ENCODE measurements at places on chromosomes 4 and X.
A peak's percentile ranks its signal among the peaks of the same experiment; 100 is the strongest.

DNA sequence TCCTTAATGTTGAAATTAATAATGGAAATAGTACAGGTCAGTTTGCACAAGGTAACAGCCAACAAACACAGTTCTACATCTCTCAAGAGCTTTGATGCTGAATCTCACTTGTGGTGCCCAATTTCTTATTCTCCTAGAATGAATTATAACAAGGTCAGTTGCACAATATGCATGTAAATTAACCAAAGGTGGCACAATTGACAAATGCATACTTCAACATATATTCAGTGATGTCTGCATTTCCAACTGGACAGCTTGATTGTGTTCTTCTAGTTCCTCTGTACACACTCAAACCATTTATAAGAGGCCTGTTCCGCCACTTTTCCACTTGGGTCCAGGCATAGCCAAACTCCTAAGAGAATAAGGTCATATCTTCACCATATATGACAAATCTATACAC lies 210.3 kb upstream of the EPHA5 start:
- DNase-seq = no peak

- peak; percentile 76 for DNase-seq
These were observed 770 bp downstream of the SMAD1 start for GRCh38 chr4:145482209-145483037.

DNA sequence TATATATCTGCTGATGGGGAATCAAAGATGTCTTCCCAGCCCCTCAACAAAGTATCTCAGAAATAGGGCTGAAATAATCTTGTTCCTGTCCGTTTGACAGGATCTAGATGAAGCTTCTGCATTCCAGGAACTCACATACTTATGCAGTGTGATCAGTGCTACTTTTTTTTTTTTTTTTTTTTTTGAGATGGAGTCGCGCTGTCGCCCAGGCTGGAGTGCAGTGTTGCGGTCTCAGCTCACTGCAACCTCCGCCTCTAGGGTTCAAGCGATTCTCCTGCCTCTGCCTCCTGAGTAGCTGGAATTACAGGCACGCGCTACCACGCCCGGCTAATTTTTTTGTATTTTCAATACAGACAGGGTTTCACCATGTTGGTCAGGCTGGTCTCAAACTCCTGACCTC lies 36.4 kb downstream of the DHX15 start:
- DNase-seq = no peak

DNA sequence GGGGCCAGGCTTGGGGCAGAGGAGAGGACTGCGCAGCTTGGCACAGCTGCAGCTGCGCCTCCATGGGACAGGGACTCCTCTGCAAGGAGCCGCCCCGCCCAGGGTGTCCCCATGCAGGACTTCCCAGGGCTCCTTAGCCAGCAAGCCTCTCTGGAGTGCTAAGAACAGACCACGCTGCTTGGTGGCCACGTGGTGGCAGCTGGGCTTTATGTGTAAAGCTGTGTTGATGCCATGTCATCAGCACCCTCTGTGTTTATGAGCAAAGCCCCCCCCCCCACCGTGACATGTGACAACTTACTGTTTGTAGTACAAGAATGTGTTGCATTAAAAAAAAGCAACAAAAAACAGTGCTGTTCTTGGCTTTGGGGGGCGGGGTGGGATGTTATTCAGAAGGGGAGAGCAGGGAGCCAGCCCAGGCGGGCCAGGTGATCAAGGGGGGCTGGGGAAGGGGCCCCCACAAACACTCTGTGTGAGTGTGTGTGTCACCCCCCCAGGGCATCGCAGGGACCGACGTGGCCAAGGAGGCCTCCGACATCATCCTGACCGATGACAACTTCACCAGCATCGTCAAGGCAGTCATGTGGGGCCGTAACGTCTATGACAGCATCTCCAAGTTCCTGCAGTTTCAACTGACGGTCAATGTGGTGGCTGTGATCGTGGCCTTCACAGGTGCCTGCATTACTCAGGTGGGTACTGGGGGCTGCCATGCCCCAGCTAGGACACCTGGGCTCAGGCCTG lies 40.3 kb downstream of the ATP2B3 start:
- peak; percentile 24 for DNase-seq
